NCI-H345 (cell line): ENCODE measurements at places on chromosomes 3 and 15.

DNA sequence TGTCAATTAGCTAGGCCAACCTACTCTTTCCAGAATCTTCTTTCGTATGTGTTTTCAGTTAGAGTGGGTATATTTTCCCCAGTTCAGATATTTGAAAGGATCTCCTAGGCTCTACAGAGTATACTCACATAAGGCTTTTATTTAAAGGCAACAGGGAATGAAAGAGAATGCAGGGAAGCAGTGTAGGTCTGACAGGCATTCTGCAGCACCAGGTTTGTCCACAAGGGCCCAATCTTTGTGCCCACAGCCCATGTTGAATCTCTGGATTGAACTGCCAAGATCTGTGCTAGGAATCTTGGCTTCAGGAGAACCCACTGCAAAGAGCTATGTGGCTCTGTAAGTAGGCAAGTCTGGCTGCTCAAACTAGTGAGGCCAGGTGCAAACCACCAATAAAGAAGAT is 24.2 kb upstream of the GALNT15 start:
- DNase-seq, result no peak

GRCh38 chr3:143151004-143151731 is 31.6 kb downstream of the CHST2 start:
- no peak for DNase-seq

DNA sequence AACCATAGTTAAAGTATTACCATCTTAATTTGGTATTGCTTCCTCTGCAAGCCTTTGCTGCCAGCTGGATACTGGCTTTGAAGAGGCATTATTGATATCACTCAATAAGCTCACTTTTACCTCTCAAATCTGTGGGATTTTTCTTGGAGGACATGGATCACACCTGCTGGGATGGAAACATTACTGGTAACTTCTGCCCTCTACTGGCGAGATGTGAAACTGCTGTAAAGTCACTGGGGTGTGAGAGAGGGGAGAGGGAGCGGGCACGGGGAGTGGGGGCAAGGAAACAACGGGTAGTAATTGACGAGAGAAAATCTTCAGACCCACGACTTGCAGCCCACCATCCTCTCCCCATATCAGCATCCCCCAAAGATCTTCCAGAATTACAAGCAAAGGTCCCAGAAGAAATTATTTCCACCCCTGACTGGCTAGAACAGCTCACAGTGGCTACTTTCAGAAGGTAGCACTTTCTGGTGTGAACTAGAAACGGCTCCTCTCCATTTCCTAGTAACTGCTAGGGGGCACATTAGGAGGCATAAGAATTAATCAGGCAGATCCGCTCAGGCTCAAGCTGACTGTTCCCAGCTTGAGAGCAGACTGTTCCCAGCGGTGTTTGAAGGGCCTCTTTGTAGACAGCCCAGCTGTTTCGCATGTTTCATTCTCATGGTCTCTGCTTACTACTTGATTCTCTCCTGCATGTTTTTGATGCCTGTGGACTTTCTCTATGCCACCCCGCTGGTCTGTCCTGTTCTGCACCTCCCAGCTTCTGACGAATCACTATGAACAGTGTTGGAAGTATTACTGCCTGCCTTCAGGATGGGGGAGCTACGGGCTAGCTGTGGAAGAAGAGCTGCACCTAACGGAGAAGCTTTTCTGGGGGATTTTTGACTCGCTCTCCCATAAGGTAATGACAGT is 230.4 kb upstream of the CHRM5 start:
- peak; percentile 19 for DNase-seq

GRCh38 chr3:189457201-189457607 is 174.0 kb upstream of the TP63 start:
- DNase-seq, result no peak

- DNase-seq, result no peak
Observed at GRCh38 chr3:190119461-190120268, 1.0 kb downstream of the P3H2 start.

GRCh38 chr3:126528800-126529541 is 5.0 kb downstream of the CHST13 start:
- DNase-seq, result no peak

GRCh38 chr3:12139111-12139511 is 19.6 kb downstream of the TIMP4 start:
- no peak for DNase-seq

DNA sequence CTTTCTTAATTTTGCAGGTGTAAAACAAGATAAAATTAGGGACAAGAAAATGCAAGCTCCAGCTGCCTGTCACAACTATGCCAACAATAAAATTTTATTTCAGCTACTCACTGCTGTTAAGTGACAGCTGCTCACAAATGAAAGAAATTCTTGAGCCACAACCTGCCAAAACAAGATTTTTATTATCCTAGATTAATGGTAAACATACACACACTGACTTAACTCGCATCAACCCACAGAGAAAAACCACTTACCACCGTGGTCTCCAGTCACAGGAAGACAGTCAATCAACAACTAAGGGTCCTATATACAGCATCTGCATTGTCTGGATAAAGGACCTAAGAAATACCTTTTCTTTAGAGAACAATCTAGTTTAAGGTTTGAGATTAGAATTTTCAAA is 31.3 kb downstream of the EFL1 start:
- DNase-seq, result no peak

DNA sequence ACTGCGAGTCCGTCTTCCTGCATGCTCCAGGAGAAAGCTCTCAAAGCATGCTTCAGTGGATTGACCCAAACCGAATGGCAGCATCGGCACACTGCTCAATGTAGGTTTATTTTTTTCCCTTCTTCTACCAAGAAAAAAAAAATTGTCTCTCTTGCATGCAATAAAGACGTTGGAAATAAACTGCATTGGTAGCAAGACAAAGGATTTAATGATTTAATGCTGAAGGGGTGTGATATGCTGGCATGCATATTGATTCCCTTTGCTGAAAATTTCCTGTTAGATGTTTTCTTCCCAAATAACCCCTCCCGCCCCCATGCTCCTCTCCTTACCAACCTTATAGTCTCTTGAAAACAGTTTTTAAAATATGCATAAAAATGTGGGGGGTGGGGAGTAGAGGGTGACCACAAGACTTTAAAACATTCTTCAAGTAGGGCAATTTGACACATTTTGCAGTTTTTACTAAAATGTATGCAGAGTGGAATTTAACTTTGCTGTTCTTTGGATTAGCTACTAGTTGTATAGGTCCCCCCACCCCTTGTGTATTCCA is 799 bp downstream of the RARB start:
- no peak for DNase-seq

DNA sequence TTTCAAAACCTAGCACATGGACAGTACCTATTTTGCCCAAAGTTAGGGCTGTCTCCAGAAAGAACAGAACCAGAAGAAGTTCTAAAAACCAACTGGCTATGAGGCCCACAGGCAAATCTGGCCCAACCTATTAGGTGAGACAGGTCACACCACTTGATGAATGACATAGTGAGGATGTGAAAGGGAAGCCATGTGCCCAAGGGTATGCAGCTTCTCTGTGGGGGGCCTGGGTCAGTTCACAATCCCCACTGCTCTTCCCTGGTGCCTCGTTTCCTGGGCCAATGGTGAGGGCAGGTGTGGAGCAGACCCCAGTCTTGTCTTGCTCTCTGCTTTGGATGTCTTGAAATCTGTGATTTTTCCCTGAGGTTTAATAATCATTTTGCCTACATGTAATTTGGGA is 8.9 kb downstream of the INSYN1 start:
- DNase-seq, result no peak

GRCh38 chr3:126316031-126316461 is 41.2 kb downstream of the KLF15 start:
- no peak for DNase-seq

DNA sequence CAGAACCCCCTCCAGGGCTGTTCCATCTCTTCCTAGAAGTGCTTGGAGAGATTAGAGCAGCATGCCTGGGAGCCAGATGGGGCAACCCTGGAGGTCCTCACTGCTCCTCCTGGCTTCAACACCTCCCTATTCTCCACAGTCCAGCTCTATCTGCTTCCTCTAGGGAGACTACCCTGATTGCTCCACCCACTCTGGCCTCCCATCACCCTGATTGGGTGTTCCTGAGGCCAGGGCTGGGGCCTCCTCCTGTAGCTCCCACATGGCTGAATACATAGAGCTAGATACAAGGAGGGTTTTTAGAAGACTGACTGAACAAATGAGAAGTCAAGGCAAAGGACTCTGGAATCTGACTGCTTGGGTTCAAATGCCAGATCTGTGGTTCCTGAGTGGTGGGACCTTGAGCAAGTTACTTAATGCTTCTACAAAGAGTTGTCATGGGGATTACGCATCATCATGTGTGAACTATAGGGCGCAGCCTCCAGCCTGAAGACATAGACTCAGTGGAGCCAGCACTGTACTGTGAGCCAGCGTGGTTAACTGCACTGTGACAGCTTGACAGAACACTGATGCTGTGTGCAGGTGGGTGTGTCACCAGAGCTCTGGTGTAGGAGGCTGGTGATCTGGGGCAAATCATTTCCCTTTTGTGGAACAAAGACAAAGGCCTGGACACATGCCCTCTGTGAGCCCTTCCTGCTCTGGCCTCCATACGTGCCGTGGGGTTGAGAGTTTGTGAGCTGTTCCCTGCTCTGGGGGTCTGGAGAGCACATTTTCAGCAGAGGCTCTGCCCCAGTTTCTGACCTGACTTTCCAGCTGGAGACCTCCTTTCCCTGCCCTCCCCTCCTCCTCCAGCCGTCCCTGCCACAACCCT is 74.8 kb downstream of the SCN5A start:
- no peak for DNase-seq

GRCh38 chr3:12265508-12265907 is 23.4 kb upstream of the PPARG start:
- DNase-seq, result no peak

GRCh38 chr3:185659942-185660921 is 74.1 kb downstream of the SENP2 start:
- DNase-seq, result peak; percentile 90

DNA sequence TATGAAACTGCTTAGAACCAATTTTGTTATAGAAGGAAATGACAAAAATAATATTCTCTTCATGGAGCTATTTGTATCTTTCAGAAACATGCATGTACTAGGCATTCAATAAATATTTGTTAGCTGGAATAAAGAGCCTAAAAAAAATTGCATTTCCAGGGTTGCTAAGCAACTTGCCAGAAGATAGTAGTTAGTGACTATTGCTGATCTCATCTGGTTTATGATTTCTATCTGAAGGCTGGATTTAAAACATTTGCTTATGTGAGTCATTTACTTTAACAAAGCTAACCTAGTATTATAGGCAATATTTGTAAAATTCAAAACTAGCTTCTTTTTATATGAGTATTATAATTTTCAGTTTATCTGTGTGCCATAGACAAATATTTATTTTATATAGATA is 78.3 kb downstream of the NAALADL2 start:
- no peak for DNase-seq

GRCh38 chr3:184177331-184177731 is 2.7 kb downstream of the AP2M1 start:
- DNase-seq, result no peak

- DNase-seq, result no peak
Observed at GRCh38 chr3:176839466-176839865, 357.8 kb downstream of the TBL1XR1 start.

DNA sequence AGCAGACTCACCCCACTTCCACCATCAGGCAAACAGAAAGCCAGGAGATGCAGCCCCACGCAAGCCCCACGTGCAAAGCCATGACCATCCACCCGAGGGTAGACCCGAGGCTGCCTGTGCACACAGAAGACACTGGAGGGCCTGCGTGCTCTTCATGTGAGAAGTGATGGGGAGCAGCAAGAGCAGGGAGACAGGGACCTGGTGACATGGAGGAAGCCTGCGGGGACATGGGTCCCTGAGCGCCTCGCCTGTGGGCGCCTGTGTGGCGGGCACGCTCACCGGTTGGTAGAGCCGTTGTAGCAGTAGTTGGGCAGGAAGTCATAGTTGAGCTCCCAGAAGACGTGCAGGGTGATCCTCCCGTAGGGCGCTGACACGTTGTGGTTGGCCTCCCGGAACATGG is 65.0 kb downstream of the NIPA2 start:
- DNase-seq, result no peak

DNA sequence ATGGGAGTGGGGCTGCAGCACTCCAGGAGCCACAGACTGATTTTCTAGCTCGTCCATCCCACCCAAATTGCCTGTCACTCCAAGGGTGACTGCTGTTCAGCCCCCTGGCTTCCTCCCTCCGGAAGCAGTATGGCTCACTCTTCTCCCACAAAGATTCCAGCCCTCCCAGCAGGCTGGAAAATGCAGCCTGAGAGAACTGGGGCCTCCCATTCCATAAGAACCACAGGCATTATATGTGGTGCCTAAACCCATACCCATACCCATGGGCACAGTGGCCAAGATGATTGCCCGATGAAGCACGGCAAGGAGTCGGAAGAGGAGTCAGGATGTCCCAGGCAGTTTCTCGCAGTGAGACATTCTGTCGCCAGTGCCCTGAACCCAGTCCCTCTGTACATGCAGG is 6.0 kb upstream of the VILL start:
- no peak for DNase-seq

GRCh38 chr3:156820692-156821080 is 5.5 kb upstream of the LEKR1 start:
- no peak for DNase-seq
